Stimulated activated CD8-positive, alpha-beta memory T cell treated with anti-CD3 and anti-CD28 coated beads, Interleukin-4, amount 100 ng/mL, for 1 hour (primary cell): ENCODE measurements at places on chromosomes 11 and 22.

DNA sequence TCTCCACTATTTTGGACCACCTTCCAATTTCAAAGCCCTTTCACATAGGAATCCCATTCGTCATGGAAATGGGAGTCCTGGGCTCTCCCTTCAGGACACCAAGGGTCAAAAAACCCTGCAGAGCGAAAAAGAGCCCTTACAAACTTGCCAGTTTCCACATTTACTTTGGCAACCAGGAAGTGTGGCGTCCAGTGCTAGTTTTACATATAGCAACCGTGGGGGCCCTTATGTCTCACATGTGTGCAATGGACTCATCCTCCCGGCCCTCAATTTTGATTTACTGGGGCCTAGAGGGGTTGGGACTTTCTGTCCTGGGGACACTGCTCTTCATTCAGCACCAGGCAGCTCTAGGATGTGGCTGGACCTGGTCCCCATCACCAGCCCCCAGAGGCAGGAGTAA lies 33.7 kb downstream of the DAGLA start:
- DNase-seq: no peak

DNA sequence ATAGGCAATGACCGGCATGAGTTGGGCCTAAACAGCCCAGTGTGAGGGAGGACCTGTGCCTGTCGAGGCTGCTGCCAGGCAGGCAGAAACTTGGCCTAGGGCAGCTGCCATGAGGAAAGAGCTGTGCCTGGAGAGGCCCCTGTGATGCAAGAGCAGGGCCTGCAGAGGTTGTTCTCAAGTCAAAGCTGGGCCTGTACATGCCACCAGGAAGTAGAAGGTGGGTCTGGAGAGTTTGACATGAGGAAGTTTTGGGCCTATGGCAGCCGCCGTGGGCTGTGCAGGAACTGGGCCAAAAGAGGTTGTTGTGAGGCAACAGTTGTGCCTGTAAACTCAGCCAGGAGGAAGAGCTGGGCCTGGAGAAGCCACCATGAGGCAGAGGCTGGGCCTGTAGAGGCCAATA lies 43.2 kb downstream of the OR4C45 start:
- DNase-seq: no peak

DNA sequence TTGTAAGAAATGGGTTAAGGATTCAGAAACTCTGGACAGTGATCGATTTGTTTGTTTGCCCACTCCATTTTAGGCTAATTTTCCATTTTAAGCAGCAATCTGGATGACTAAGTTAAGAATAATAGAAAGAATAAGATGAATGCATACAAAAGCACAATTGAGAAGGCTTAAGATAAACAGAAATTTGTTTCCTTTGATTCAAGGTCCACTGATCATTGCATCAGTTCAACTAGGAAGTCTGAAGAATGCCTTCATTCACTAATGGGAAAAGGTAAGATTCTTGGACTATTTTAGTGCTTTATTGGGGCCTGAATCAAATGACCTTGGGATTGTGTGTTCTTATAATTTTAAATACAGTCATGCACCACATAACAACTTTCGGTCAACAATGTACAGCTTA lies 140.8 kb downstream of the CADM1 start:
- DNase-seq: no peak

DNA sequence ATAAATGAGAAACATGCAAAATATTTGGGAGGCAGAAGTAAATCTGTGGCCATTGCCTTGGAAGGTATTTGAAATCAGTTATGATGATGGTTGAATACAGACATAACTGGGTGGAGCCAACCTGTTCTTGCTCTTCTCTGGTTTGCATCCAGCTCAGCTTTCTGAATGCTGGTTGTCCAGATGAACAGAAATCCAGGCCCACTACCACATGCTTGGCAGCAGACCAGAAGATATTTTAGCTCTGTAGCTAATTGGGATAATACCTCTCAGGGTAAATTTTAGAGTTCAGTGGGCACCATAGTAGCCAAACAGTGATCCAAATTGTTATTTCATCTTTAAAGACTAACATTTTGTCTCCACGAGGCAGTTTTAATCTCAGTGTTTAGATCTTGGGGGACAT lies 308.3 kb downstream of the RAB38 start:
- no peak for DNase-seq

DNA sequence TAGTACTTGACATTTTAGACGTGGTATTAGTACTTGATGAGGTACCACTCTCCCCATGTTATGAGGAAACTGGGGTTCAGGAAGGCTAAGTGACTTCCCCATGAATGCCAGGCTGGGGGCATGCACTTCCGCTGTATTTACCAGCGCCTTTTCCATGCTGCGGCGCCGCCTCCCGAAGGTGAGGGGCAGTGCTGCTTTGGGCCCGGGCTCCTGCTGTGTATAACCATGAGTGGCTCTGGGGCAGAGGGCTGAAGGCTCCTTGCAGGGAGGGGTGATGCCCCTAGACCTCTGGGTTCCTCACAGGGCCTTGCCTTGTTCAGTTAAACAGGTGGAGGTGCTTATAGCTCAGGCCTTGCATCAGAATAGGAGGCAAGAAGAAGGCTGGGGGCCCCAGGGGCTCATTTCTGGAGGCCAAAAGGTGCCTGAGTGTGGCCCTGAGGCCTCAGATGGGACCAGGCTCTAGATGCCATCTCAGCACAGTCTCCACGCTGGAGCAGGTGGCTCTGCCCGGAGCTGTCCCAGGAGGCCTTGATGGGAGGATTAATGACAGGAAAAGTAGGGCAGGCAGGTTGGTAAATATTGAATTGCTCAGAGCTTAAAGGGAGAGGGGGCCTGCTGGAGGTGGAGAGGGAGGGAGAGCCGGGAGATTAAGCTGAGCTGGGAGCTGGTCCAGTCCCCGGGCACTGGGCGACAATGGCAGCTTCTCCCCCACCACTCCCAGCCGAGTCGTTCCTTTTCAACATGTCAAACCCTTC lies 129.6 kb downstream of the CEP164 start:
- no peak for DNase-seq

DNA sequence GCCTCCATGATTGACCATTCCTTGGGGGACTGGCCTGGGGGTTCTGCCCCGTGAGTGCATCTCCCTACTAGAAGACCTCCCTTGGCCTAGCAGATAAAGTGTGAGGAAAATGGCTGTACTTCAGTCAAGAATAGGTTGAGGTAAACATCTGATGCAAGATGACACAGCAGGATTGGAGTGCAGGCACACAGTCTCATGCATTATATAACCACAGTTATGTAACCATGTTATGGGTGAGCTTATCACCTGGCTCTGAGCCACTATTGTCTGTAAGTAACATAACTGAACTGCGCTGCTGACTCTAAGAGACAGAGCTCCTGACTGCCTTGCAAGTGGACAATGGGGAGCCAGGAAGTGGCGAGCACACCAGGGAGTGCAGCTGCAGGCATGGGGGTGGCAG lies 378.7 kb upstream of the ANO5 start:
- DNase-seq: no peak

DNA sequence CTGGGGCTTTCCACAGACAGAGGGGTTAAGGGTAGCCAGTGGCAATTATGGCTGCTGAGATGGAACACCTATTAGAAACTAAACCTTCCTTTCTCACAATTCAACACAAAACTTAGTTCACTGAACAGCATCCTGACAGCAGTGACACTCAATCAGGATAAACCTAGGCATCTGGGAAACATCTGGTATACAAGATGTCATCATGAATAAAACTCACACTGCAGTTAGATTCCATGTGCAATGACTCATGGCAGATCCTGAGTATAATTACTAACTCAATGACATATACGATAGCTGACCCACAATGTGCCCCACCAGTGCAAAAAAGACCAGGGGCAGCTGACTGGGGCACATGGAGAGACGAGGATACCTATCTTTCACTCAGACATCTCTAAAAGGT lies 17.7 kb downstream of the RBFOX2 start:
- no peak for DNase-seq

DNA sequence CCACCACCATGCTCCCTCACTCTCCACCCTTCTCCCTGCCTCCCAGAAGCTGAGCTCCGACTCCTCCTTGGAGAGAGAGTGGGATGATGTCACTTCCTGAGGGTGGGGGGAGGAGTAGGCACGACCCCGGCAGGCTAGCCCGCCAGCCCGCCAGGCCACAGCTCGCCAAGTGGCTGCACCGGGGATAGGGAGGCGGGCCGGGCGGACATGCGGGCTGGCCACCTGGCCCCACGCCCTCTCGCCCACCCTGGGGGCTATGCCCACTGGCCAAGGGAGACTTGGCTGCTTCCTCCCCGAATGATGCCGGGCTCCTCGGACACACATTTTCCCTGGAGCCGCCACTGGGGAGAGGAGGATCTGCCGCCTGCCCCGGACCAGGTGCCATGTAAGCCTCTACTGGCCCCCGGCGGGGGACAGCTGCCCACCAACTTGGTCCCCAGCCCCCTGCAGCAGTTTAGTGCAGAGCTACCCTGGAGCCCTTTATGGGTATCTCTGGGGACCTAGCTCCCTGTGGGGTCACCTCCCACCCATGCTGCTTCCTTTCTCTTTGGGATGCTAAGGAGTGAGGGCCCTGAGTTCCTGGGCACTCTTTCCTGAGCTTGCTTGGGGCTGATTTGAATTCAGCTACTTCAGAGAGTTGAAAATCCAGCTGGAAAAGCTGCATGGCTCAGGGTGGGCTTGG lies 33.7 kb upstream of the MYRF start:
- DNase-seq: no peak

DNA sequence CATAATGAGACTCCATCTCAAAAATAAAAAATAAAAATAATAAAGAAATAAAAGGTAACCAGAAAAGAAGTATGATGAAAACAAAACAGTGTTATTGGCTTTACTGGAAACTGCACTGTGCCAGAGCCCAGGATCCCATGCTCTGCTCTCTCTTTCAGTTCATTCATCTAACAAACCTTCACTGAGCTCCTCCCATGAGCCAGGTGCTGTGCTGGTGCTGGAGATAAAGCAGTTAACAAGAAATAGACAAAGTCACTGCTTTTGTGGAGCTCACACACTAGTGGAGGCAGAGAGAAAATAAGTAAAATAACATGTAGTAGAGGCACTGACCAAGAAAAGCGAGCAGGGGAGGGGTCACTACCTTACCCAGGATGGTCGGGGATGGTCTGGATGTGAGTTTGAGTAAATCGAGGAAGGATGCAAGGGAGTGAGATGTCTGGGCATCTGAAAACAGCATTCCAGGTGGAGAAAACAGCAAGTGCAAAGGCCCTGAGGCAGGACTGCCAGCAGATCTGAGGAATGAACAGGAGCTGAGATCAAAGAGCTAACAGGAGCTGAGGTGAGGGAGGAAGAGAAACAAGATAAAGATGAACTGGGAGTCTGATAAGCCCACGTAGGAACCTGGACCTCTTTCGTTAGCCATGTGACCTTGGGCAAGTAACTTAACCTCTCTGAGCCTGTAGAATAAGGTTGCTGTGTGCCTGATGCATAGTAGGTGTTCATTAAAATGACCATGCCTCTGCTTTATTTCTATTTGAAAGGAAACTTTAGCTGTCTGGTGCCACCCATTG lies 31.3 kb upstream of the CD82 start:
- no peak for DNase-seq

DNA sequence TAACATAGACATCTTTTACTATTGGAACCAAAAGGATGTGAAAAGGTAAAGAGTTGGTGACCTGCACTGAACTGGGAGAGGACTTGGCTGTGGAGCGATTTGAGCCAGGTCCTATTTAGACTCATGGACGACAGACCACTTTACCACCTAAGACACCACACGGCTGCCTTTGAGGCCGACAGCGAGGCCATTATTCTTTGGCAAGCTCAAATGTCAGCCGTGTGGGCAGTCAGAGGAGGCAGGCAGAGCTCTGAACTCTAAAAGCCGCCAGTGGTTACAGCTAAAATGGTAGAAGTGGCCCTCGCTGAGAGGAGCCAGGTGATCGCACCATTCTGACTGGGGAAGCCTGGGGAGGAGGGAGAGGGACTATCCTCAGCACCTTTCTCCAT lies 50.5 kb downstream of the SCUBE1 start:
- no peak for DNase-seq

GRCh38 chr22:44329179-44329796 lies 16.5 kb upstream of the SHISAL1 start:
- no peak for DNase-seq

- DNase-seq: peak; percentile 1
Measured at GRCh38 chr22:31160328-31160978, 471 bp downstream of the RNF185 start.

GRCh38 chr11:128453444-128454336 lies 133.7 kb downstream of the ETS1 start:
- DNase-seq: no peak

GRCh38 chr11:132318421-132319157 lies 948.2 kb downstream of the NTM start:
- no peak for DNase-seq

DNA sequence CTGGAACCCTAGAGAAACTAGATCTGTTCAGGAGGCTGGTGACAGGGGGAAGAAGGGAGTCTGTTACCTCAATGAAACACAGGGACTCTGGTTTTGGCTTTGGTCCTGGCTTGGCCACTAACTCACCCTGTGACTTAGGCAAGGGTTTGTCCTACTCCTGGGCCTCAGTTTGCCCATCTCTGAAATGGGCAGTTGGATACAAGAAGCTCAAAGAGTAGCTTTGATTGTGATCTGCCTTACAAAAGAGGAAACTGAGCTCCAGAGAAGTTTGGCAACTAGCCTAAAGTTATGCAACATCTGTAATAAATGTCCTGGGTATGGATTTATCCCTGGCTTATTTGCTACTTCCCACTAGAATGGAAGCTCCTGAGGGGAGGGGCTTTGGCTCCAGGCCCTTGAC lies 24.0 kb upstream of the LMO1 start:
- DNase-seq: no peak

- DNase-seq: no peak
Measured at GRCh38 chr11:99257131-99257530, 236.4 kb downstream of the CNTN5 start.

- DNase-seq: no peak
Measured at GRCh38 chr11:131079036-131079435, 162.8 kb upstream of the SNX19 start.

DNA sequence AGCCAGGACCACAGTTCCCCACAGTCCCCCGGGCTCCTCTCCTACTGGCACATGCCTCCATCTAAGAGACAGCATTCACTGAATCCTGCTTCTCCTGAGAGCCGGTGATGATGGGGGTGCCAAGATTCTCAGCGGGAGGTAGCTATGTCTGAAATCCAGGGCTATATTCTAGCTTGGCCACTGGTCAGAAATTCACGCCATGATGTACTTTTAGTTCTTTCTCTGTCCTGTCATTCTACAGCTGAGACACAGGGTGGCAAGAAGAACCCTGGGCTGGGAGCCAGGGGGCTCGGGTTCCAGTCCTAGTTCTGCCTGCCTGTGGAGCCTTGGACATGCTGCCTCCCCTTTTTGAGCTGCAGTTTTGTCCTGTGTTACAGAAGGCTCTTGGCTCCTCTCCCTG lies 59.2 kb upstream of the PHOX2A start:
- no peak for DNase-seq

- DNase-seq: no peak
Measured at GRCh38 chr11:111512296-111513239, at the start of gene BTG4. TSS of gene BTG4 (minus strand) at chr11:111512386. CDS start at chr11:111498776, 13,610 bp downstream.

DNA sequence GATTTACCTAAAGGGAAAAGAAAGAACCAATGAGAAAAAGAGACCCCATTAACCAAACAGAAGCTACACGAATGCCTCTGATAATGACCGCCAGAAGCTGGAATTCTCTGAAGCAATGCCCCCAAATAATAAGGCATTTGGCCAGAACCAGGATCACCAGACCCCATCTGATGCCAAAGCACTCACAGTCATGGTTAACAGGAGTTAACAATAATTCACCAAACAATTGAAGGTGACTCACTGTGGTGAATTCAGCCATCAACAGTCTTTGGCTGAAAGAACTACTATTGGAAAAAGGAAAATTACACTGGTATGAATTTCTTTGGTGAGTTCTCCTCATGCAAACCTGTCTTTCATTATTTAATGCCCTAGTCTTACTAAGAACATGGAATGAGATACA lies 21.9 kb upstream of the NFRKB start:
- DNase-seq: no peak
